ENCODE measurements at places on chromosomes 12 and 14.

- peak; percentile 59 for DNase-seq
Observed at GRCh38 chr12:64610660-64611340, 505 bp downstream of the RASSF3 start.

DNA sequence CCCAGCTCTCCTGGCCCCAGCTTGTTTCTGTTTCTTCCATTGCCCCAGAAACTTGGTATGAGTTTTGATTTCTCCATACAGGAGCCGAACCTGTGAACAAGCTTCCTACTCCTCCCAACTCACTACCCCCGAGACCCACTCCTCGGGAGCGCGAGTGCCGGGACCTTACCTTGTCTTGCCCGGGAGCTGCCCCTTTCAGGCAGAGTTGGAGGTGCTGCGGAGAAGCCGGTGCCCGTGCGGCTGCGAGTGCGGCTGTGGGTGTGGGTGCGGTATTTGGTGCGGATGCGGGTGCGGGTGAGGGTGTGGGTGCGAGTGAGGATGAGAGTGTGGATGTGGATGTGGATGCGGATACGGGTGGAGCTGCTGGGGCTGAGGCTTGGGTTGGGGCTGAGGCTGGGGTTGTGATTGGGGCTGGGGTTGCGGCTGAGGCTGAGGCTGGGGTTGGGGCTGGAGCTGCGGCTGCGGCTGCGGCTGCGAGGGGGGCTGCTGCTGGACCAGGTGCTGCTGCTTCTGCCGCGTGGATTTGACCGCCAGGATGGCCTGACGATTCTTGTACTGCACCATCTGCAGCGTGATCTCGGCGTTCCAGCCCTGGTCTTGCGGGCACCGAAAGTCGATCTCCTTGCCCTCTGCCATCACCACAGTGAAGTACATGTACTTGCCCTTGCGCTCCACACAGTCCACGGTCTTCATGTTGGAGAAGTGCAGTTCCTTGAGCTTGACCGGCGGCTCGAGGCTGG is 1.1 kb downstream of the PHLDA1 start:
- peak; percentile 30 for DNase-seq

- no peak for DNase-seq
Observed at GRCh38 chr14:49303946-49304516, 282.1 kb downstream of the RPS29 start.

- DNase-seq: no peak
Observed at GRCh38 chr12:53808023-53808705, 56.4 kb upstream of the CISTR start.

- DNase-seq: no peak
Observed at GRCh38 chr14:90883782-90884181, 67.6 kb upstream of the TTC7B start.

- DNase-seq: no peak
Observed at GRCh38 chr12:50104417-50105366, 884 bp downstream of the GPD1 start.

- peak; percentile 44 for DNase-seq
Observed at GRCh38 chr14:24171422-24172260, at the start of gene REC8. Gene REC8, plus strand, starts transcription at chr14:24172080. Its CDS starts 473 bp downstream, at chr14:24172553.

DNA sequence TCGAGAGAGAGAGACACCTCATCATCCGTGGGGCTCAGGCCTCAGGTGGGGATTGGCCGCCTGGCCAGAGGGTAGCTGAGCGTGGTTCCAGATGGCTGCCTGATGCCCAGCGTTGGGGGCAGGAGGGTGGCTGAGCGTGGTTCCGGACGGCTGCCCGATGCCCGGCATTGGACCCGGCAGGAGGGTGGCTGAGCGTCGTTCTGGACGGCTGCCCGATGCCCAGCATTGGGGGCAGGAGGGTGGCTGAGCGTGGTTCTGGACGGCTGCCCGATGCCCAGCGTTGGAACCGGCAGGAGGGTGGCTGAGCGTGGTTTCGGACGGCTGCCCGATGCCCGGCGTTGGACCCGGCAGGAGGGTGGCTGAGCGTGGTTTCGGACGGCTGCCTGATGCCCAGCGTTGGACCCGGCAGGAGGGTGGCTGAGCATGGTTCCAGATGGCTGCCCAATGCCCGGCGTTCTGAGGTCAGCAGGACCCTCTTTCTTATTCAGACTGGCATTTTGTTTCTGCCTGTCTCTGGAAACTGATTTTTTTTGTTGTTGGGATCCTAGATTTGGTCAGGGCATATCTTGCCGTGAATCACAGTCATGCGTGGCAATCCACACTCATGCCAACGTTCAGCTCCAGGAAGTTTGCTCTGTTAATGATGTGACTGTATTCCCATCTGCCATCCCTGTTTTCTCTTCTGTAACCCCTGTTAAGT is 40.7 kb downstream of the GALNT9 start:
- no peak for DNase-seq

- DNase-seq: no peak
Observed at GRCh38 chr12:2411616-2412304, 359.0 kb downstream of the CACNA1C start.

DNA sequence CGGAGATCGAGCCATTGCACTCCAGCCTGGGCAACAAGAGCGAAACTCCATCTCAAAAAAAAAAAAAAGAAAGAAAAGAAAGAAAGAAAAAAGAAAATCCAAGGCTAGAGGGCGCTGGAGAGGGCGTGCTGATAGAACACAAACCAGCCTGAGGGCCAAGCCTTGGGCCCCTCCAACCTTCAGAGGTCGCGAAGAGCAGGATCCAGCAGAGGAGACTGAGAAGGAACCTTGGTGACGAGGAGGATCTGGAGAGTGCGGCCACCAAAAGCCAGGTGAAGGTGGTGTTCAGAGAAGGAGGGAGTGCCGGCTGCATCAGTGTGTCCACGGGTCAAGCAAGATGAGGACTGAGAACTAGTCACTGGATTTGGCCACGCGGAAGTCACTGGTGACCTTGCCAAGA is 4.1 kb upstream of the DYNC1H1 start:
- no peak for DNase-seq

DNA sequence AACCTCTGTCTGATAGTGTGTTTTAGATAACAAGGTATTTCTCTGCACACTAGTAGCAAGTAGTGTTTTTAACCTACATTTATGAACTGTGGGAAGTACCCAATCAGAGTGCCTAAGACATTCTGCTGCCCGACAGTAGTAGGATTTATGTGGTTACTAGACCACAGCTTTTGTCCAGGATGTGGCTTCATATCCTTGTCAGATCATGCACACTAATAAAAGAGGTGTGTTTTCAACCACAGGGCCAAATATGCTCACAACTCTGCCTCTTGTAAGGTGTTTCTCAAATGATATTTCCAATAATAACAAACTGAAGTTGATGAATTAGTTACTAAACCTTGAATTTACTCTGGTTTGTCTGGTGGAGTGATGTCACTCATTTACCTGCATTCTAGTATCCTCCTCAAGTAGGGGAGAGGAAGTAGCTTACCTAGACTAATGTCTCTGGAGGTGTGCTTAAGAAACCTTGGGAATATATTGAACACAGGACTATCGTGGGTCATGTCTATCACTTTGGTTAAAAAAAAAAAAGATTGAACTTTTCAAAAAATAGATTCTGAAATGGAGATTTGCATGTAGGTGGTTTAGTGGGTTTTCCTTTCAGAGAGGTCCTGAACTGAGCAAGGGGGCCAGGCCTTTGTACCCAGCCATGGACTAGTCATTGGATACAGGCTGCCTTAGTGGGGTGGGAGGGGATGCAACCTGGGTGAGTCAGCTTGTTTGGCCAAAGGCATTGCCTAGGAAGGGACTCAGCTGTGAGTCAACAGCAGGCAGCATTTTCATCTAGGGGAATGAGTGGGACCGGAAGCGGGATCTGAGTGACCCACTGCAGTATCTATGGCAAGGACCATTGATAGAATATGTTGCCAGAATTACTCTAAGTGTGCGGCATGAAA is 14.1 kb downstream of the FBXW8 start:
- peak; percentile 13 for DNase-seq

DNA sequence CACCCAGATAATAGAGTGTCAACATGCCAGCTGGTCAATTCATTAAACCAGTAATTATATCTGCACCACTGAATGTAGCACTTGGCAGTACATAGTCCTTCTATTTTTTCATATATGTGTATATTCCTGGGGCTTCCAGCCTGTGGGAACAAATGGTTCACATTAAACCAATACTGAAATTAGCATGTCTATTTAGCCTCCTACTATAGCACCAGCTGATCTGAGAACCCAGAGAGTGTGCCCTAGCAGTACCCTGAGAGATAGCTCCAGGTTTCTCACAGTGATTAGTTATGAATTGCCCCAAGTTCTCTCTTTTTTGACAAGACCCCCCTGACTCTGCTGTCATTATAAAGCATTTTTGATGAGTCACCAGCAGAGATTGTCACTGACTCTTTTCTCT is 1097.3 kb upstream of the FLRT2 start:
- DNase-seq: no peak

DNA sequence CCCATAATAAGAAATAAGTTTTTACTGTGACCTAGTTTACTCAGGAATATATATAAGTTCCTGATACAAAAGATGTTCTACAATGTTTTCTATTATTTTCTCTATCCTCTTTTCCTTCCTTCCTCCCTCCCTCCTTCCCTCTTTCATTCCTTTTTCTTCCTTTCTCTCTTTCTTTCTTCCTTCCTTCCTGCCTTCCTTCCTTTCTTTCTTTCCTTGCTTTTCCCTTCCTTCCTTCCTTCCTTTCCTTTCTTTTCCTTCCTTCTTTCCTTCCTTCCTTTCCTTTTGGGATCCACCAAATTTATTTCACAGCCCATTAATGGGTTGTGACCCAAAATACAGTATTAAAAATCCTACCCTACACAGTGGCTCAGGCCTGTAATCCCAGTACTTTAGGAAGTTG is 3.9 kb upstream of the VDR start:
- DNase-seq: no peak

DNA sequence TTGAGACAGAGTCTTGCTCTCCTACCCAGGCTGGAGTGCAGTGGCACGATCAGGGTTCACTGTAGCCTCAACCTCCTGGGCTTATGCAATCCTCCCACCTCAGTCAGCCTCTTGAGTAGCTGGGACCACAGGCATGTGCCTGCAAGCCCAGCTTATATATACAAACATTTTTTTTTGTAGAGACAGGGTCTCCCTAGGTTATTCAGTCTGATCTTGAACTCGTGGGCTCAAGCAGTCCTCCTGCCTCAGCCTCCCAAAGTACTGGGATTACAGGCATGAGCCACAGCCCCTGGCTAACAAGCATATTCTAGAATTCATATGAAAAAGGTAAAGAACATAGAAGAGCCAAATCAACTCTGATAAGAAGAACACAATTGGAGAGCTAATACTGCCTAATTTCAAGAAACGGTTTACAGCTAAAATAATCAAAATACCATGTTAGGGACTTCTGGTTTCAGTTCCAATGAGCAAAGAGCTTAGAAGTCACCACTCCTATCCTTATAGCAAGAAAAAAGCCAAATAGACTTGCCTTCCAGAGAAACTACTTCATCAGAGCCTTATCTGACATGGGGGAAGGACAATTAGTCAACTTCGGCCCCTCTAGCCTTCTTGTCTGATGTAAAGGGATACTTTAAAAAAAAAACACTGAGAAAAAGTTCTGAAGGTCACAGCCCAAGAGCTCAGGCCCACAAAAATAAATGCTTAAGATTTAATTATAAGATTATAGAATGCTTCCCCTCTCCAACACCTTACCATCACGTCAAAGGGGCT is 37.6 kb downstream of the TMEM116 start:
- DNase-seq: no peak

GRCh38 chr14:79660053-79660939 is 551.0 kb downstream of the DIO2 start:
- no peak for DNase-seq

DNA sequence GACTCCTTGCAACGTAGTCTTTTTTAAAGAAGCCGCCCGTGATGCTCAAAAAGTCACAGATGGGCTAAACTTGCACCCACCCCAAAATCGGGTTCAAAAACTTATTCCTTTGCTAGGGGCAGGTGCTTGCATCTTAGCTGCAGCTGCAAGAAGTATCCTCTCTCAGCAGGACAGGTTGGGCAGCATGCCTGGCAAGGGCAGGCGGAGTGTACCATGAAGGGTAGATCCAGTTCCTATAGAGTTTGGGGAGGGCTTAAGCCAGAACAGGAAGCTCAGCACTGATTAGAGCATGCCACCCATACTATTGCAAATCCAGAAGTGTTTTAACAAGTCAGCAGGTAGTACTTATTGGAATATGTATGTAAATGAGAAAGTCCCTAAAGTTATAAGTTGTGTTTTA is 48.7 kb downstream of the CPM start:
- no peak for DNase-seq

GRCh38 chr12:65649126-65649525 is 175.2 kb upstream of the HMGA2 start:
- DNase-seq: no peak

GRCh38 chr12:29782871-29783772 is 620 bp downstream of the TMTC1 start:
- DNase-seq: no peak

GRCh38 chr12:131122631-131123030 is 168.9 kb downstream of the ADGRD1 start:
- DNase-seq: no peak

DNA sequence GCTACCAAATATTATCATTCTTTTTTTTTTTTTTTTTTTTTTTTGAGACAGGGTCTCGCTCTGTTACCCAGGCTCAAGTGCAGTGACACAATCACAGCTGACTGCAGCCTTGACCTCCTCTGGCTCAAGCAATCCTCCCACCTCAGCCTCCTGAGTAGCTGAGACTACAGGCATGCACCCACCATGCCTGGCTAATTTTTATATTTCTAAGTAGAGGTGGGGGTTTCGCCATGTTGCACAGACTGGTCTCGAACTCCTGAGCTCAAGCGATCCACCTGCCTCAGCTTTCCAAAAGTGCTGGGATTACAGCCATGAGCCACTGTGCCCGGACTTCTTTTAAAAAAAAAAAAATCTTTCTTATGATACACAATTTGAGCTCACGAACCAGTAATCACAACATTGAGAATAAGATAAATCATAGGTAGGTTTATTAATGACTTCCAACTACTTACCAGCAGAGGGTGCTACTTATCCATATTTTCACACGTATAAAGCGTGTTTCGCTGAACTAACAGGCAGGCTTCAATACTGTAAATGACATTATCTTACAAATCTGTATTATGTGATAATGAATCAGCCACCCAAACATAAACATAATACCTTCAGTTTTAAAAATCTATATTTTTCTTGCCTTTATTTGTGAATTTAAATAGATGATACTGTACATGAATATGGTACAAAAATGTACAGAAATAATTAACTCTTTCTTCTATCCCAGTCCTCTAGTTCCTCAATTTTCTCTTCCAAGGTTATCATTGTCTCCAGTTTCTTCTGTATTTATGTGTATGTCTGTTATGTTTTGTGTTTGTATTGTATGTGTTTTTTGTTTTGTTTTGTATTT is 42.5 kb upstream of the BCAT1 start:
- DNase-seq: no peak

Measured in activated T-helper 1 cell treated with anti-CD3 and anti-CD28 coated beads, Interleukin-2, amount 50 U/mL, for 16 hours (primary cell).